ENCODE measurements at places on chromosomes 16 and 17. TPM values are rescaled to one million over a fixed set of nuclear protein-coding genes. Genes with fewer than 3 reads are reported as not detected.

GRCh38 chr16:66383551-66383950, 17.1 kb downstream of the CDH5 start:
- no peaks in the 10 kb centered on the region for H3K36me3 ChIP-seq
- no peaks in the 10 kb centered on the region for H3K27me3 ChIP-seq
- peak overlapping the region; percentile 80 for H3K27ac ChIP-seq
- DNase-seq: no peak
- H3K4me1 ChIP-seq: peaks cover 28% of the 10 kb centered on the region
- no peak overlapping the region for H3K4me3 ChIP-seq

DNA sequence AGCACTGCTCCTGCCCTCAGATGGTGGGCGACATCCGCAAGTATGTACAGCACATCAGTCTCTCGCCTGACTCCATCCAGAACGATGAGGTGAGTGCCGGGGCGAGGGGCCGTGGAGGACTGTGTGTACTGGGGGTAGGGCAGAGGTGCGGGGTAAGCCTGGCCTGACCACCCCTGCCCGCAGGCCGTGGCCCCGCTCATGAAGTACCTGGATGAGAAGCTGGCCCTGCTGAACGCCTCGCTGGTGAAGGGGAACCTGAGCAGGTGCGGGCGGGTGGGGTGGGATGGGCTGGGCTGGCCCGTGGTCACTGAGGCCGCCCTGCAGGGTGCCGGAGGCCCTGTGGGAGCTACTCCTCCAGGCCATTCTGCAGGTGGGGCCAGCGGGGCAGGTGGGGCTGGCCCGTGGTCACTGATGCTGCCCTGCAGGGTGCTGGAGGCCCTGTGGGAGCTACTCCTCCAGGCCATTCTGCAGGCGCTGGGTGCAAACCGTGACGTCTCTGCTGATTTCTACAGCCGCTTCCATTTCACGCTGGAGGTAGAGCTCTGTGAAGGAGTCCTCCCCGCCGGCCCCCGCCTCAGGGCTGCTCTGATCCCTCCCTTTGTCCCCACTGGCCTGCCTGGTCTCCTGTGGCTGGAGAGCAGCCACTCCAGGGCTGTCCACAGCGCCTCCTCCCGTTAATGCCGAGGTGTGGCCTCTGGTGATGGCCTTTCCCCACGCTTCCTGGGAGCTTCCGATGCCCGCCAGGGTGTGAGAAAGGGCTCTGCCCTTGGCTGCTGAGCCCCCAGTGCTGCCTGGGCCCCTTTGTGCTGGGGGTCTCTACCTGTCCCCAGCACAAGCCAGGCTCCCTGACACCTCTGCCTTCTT, 5.0 kb downstream of the TSR3 start:
- H3K27me3 ChIP-seq: 0 out of 2 replicates have a peak, but pooled peaks cover 2% of the 10 kb centered on the region
- no peaks in the 10 kb centered on the region for H3K36me3 ChIP-seq
- no peak for DNase-seq

DNA sequence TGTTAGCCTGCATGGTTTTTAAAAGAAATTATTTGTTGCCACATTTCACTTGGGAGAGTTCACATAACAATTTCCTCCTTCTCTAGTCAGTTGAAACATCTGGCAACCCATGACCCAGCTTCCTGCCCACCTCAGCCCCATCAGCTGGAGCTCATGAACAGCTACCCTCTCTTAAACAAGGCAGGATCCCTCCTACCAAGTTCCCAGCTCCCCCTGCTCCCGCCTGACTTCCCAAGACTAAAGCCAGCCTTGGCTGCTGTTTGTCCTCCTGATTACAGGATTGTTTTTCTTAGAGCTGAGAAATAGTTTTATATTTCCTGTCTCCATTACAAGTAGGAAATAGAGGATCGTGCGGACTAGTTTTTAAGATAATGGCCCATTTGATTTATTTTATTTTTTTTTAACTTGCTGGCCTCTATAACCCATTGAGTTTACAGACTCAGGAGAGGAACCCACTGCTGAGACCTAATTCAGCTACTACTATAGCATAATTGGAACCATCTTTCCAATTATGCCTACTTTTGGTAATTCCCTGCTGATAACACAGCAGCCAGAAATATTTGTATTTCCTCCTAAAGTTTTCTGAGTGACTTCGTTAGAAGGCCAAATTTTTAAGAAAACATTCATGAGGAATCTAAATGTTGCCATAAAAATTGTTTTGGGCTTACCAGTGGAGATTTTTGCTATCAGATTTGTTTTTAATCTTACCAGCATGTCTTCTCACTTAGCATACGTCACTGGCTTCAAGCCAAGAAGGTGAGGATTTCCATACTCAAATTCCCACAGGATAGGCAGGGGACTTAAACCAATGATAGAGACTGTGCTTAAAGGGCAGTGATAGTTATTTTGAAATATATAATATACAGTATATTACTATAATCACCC, 90.0 kb downstream of the ELAC2 start:
- peaks cover 6% of the 10 kb centered on the region for H3K27me3 ChIP-seq
- no peak for DNase-seq
- H3K4me1 ChIP-seq: no peaks in the 10 kb centered on the region
- H3K4me3 ChIP-seq: no peak overlapping the region

DNA sequence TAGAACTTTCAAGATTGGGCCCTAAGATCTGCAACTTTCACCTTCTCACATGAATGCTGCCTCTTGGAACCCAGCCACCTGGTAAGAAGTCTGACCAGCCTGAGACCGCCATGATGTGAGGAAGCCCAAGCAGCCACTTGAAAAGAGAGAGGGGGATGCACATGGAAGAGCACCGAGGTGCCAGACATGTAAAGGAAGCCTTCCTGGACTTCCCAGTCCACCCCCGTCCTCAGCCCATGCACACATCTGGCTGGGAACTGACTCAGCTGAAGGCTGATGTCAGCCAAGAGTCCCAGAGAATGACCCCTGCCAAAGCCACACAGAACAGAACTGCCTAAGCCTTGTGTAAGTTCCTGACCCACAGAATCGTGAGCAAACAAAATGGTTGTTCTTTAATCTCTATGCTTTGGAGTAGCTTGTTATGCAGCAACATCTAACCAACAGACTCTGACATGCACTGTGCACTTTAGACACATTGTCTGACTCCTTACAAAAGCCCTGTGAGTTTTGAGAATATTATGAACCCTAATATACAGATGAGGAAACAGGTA, 86.7 kb downstream of the RMI2 start:
- no peaks in the 10 kb centered on the region for H3K27me3 ChIP-seq
- no peak overlapping the region for H3K27ac ChIP-seq
- no peaks in the 10 kb centered on the region for H3K4me1 ChIP-seq
- DNase-seq: no peak
- no peaks in the 10 kb centered on the region for H3K36me3 ChIP-seq

DNA sequence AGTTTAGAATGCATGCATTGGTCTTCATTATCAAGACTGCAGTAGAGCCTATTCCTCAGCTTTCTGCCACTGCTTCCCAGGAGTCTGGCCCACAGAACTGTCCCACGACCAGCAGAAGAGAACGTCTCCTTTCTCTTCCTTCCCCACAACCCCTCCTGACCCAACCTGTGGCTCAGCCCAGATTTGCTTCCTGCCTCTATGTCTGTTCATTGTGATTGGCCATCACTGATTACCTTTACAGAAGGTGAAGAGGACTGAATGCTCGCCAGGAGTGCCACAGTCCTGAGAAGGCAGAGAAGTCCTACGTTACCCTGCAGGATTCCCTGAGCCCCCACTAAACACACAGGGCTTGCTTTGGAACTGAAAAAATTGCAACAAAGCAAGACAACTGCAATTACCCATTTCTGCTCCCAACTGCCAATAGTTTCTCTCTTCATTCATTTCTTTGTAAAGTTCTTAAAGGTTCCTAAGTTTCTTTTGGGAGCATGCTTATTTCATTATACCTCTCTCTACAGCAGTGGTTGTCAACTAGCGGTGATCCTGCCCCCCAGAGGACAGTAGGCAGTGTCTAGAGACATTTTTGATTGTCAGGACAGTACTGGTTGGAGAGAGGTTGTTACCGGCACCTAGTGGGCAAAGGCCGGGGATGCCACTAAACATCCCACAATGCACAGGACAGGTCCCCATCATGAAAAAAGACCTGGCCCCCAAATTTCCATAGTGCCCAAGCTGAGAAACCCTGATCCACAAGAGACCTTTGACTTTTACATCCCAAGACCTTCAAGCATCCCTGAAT, 4.5 kb upstream of the NAT9 start:
- no peak overlapping the region for H3K4me3 ChIP-seq
- H3K36me3 ChIP-seq: peaks cover 2% of the 10 kb centered on the region
- DNase-seq: peak; percentile 65
- H3K4me1 ChIP-seq: no peaks in the 10 kb centered on the region
- no peaks in the 10 kb centered on the region for H3K27me3 ChIP-seq

- no peak overlapping the region for H3K4me3 ChIP-seq
- no peaks in the 10 kb centered on the region for H3K27me3 ChIP-seq
- no peaks in the 10 kb centered on the region for H3K4me1 ChIP-seq
- DNase-seq: no peak
Measured at GRCh38 chr16:14354561-14355351, 275.3 kb downstream of the PARN start.

DNA sequence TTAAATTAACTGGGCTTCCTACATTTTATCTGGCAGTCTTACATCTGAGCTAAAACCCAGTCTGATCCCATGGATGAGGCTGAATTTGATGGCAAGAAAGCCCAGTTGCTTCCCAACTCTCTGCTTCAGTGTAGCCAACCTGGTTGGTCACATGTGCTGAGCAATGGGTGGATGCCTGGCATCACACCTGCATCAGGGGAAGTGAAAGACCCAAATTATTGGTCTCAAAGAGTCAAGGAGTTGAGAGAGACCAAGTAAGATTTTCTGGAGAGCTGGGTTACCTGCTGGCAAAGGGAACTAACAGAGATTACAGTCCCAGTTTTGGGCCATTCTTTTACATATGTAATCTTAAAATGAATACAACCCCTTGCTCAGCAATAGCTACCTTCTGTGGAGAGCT, 38.8 kb downstream of the RGS9 start:
- no peak overlapping the region for H3K4me3 ChIP-seq
- H3K4me1 ChIP-seq: no peaks in the 10 kb centered on the region
- no peaks in the 10 kb centered on the region for H3K36me3 ChIP-seq
- H3K27ac ChIP-seq: no peak overlapping the region

GRCh38 chr17:63819131-63819530, 8.1 kb upstream of the PSMC5 start:
- no peaks in the 10 kb centered on the region for H3K4me1 ChIP-seq
- no peak overlapping the region for H3K27ac ChIP-seq
- H3K36me3 ChIP-seq: peaks cover 85% of the 10 kb centered on the region
- DNase-seq: no peak

- H3K36me3 ChIP-seq: no peaks in the 10 kb centered on the region
- no peaks in the 10 kb centered on the region for H3K27me3 ChIP-seq
- H3K4me1 ChIP-seq: peaks cover 4% of the 10 kb centered on the region
- no peak overlapping the region for H3K27ac ChIP-seq
- no peak for DNase-seq
- H3K4me3 ChIP-seq: no peak overlapping the region
Measured at GRCh38 chr16:19232988-19233387, 52.5 kb upstream of the CLEC19A start.

DNA sequence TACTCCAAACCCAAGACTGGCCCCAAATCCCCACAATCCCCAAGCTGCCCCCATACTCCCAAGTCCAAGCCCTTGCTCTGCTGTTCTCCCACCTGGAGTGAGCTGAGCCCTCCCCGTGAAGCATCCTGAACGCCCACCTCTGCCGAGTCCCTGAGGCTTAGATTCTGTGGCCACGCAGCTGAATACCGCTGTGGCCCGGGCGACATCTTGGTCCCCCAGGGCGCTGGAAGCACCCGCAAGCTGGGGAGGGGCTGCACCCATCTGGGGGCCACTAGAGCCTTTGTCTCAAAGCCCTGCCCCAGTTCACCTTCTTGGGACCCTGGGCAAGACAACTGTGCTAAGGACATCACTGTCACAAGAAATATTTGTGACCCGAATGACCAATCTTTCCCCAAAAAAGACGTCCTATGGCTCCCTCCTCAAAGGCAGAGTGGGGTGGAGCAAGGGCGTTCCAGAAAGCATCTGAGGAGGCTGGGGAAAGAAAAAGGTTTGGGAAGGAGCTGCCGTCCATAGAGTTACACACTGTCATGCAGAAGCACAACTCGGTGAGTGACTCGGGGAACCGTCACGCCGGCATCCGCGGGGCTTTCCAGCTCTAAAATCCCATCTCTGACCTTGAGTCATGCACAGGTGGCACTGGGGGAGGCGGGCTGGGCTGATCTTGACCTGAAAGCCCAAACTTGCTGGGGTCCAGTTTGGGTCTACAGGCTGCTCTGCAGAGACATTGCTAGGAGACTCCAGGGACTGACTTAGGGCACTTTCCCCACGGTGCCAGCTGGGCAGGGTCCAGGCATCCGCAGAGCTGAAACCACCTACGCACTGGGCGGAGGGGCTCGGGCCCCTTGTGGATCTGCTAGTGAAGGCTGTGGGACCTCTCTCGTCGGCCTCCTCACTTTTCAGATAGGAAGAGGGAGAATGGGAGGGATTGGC, 6.6 kb downstream of the PTX4 start:
- no peak overlapping the region for H3K27ac ChIP-seq
- no peak for DNase-seq
- H3K27me3 ChIP-seq: peaks cover 11% of the 10 kb centered on the region
- H3K4me1 ChIP-seq: no peaks in the 10 kb centered on the region
- no peak overlapping the region for H3K4me3 ChIP-seq
- no peaks in the 10 kb centered on the region for H3K36me3 ChIP-seq

DNA sequence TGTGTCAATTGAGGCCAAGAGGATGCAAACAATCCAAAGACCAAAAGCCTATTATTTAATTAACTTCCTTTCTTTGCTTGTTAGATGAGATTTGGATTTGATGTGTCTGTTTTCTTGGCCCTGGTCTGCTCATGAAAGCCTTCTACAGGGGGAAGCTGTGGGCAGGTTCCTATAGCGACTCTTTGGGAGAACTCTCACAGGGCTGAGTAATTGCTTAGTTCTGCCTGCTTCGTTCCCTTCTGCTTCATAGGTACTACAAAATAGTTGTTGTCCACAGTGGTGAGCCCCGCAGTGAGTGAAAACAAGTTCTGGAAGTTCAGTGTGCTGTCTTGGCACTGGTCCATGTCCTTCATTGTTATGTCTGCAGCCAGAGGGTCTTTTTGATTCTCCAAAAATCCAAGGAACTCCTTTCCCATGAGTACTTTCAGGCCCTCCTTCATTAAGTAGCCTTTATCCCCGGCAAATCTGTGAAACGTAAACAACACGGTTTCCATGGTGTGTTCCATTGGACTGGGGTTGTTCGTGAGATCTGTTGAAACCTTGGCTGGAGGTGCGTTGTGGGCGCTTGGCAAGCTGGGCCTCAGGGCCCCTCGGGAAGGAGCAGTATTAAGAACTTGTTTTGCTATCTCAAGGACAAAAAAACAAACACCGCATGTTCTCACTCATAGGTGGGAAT, 30.0 kb upstream of the ANKRD40CL start:
- DNase-seq: peak; percentile 16
- H3K4me1 ChIP-seq: no peaks in the 10 kb centered on the region
- no peak overlapping the region for H3K27ac ChIP-seq
- H3K27me3 ChIP-seq: no peaks in the 10 kb centered on the region
- H3K4me3 ChIP-seq: no peak overlapping the region
- no peaks in the 10 kb centered on the region for H3K36me3 ChIP-seq

GRCh38 chr16:50861451-50861850, 119.6 kb downstream of the CYLD start:
- H3K4me1 ChIP-seq: peaks cover 12% of the 10 kb centered on the region
- H3K27ac ChIP-seq: peak overlapping the region; percentile 12
- no peak overlapping the region for H3K4me3 ChIP-seq
- no peaks in the 10 kb centered on the region for H3K36me3 ChIP-seq
- DNase-seq: no peak

- no peak overlapping the region for H3K27ac ChIP-seq
- no peaks in the 10 kb centered on the region for H3K27me3 ChIP-seq
- no peaks in the 10 kb centered on the region for H3K36me3 ChIP-seq
- no peak overlapping the region for H3K4me3 ChIP-seq
- no peak for DNase-seq
Measured at GRCh38 chr16:54070789-54071343, 215.7 kb downstream of the IRX3 start.

FOXL1 gene
- total RNA-seq: 5.5 TPM

CIBAR2 gene
- total RNA-seq: 0.41 TPM

NOTUM gene
- total RNA-seq: 1.8 TPM

AFMID gene
- total RNA-seq: 110 TPM

GUCY2D gene
- total RNA-seq: not detected

KRT28 gene
- not detected for total RNA-seq
